A549 treated with DMSO at 1 μM for 4 hours (cell line): ENCODE measurements at places on chromosomes 12 and 14. TPM values are rescaled to one million over a fixed set of nuclear protein-coding genes. Genes with fewer than 3 reads are reported as not detected.

Gene CLECL1
- not detected in 5 replicates for total RNA-seq

Gene SLCO1B1
- 0.33 to 0.49 TPM (median 0.38 TPM) in 5 replicates for total RNA-seq

Gene DTX1
- total RNA-seq, result 0.23 to 0.50 TPM (median 0.34 TPM) in 5 replicates

Gene CCDC88C
- 5.2 to 7.1 TPM (median 6.4 TPM) in 5 replicates for total RNA-seq

Gene ITPR2
- total RNA-seq, result 1.7 to 3.0 TPM (median 2.4 TPM) in 5 replicates

Gene NELL2
- 0.07 to 0.13 TPM (median 0.09 TPM) in 3 of 5 replicates, not detected in the others for total RNA-seq

Gene LMNTD1
- total RNA-seq, result not detected in 5 replicates

Gene ABCD2
- not detected in 5 replicates for total RNA-seq

Gene SSPN
- total RNA-seq, result 0.25 to 0.61 TPM (median 0.48 TPM) in 5 replicates

Gene ADGRD1
- total RNA-seq, result 0.25 to 0.71 TPM (median 0.36 TPM) in 5 replicates

Gene GOLT1B
- 73.8 to 108 TPM (median 82.5 TPM) in 5 replicates for total RNA-seq

Gene RIPK3
- not detected in 5 replicates for total RNA-seq

Gene HDAC7
- 40.7 to 51.6 TPM (median 46.7 TPM) in 5 replicates for total RNA-seq

Gene KCNMB4
- total RNA-seq, result 0.12 to 0.26 TPM (median 0.15 TPM) in 5 replicates

Gene TGM1
- 0.60 to 1.1 TPM (median 0.83 TPM) in 5 replicates for total RNA-seq

Gene ADCY4
- not detected in 5 replicates for total RNA-seq

Gene C2CD5
- 11.8 to 16.0 TPM (median 15.0 TPM) in 5 replicates for total RNA-seq

Gene GARIN6
- total RNA-seq, result not detected in 5 replicates

Gene RTN1
- total RNA-seq, result not detected in 5 replicates

Gene KRT4
- total RNA-seq, result 2.7 to 4.0 TPM (median 3.3 TPM) in 5 replicates

Gene P2RX2
- not detected in 5 replicates for total RNA-seq

Gene DIO3
- total RNA-seq, result 0.06 TPM in 2 of 5 replicates, not detected in the others

Gene KRT85
- total RNA-seq, result not detected in 5 replicates

Gene DNAL1
- 9.2 to 14.5 TPM (median 12.1 TPM) in 5 replicates for total RNA-seq

Gene CDCA3
- total RNA-seq, result 76.1 to 88.0 TPM (median 79.3 TPM) in 5 replicates

Gene INSM2
- 0.02 to 0.06 TPM (median 0.05 TPM) in 3 of 5 replicates, not detected in the others for total RNA-seq

Gene PTPRB
- 0.56 to 1.0 TPM (median 0.87 TPM) in 5 replicates for total RNA-seq

Gene ITGB7
- 0.26 to 0.47 TPM (median 0.31 TPM) in 5 replicates for total RNA-seq

Gene NOS1
- total RNA-seq, result 0.34 to 0.72 TPM (median 0.64 TPM) in 5 replicates

Gene PTPRQ
- total RNA-seq, result 0.01 to 0.11 TPM (median 0.03 TPM) in 4 of 5 replicates, not detected in the other

Gene DNAH10
- total RNA-seq, result 0.11 to 0.42 TPM (median 0.29 TPM) in 5 replicates

Gene PRH2
- total RNA-seq, result 0.37 TPM in 1 of 5 replicates, not detected in the others

Gene C12orf76
- total RNA-seq, result 6.7 to 7.7 TPM (median 7.7 TPM) in 5 replicates

Gene ANO4
- total RNA-seq, result 0.05 to 0.06 TPM (median 0.06 TPM) in 3 of 5 replicates, not detected in the others

Gene CACNB3
- 30.8 to 40.7 TPM (median 35.8 TPM) in 5 replicates for total RNA-seq

Gene CRIP2
- 101 to 165 TPM (median 142 TPM) in 5 replicates for total RNA-seq

Gene MLF2
- total RNA-seq, result 275 to 309 TPM (median 292 TPM) in 5 replicates

Gene RDH12
- 0.08 to 0.14 TPM (median 0.09 TPM) in 3 of 5 replicates, not detected in the others for total RNA-seq

Gene GLIPR1L1
- not detected in 5 replicates for total RNA-seq

Gene LHX5
- total RNA-seq, result 0.02 TPM in 1 of 5 replicates, not detected in the others

Gene TEX52
- not detected in 5 replicates for total RNA-seq

Gene AACS
- 15.2 to 18.8 TPM (median 17.2 TPM) in 5 replicates for total RNA-seq

Gene HOXC9
- 7.6 to 12.5 TPM (median 11.6 TPM) in 5 replicates for total RNA-seq

Gene CLEC4A
- 0.12 to 0.37 TPM (median 0.19 TPM) in 3 of 5 replicates, not detected in the others for total RNA-seq

Gene CCDC197
- total RNA-seq, result not detected in 5 replicates

Gene KSR2
- total RNA-seq, result 0.78 to 0.84 TPM (median 0.80 TPM) in 5 replicates

Gene NTS
- total RNA-seq, result 51.1 to 84.8 TPM (median 78.2 TPM) in 5 replicates
